ENCODE measurements at places on chromosomes 4 and X.

GRCh38 chrX:1658071-1658491 lies 43.2 kb downstream of the ASMT start:
- DNase-seq, result no peak

DNA sequence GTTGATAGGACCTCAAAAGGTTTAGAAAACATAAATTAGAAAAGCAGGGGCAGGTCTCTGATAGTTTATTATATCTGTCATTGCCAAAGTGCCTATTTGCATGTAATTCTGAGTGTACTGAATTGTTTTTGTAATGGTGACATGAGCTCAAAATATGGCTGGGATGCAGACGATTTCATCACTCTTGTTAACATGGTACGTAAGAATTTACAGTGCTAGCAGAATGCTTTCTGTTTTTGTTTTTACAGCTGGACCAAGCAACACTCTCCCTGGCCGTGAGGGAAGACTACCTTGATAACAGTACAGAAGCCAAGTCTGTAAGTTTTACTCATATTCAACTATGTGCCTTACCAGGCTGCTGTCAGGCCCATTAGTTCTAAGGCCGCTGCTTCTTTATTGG lies 58.1 kb downstream of the PHEX start:
- no peak for DNase-seq

DNA sequence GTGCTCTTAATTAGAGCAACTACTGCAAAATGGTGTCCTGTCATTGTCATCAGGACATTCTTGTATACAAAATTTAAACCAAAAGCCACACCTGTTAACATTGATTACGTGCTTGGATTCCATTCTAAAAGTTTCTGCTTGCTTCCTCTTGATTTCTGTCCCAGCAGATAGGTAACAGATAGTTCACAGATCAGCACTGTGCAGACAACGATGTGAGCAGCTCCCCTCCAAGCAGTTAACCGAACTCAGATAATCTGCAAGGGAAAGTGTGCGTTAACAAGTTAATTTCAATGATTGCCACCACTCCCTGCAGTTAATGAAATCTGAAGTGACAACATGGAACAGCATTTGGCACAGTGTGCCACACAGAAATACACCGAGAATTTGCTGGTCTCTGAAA lies 54.4 kb upstream of the RELL1 start:
- DNase-seq, result no peak

- no peak for DNase-seq
Observed at GRCh38 chr4:122612540-122612939, 8.3 kb downstream of the IL21 start.

GRCh38 chrX:2705046-2705832 lies 14.1 kb downstream of the CD99 start:
- no peak for DNase-seq

GRCh38 chrX:70026851-70027200 lies 22.9 kb downstream of the AWAT2 start:
- no peak for DNase-seq
